ENCODE measurements at places on chromosomes 2 and 18. TPM values are rescaled to one million over a fixed set of nuclear protein-coding genes. Genes with fewer than 3 reads are reported as not detected.

The ZNF513 gene
- 12.6 TPM for total RNA-seq

The SOX11 gene
- not detected for total RNA-seq

The C2orf92 gene
- total RNA-seq = 5.2 TPM

The ZNF804A gene
- 27.7 TPM for total RNA-seq

The NGEF gene
- total RNA-seq = not detected

The SERPINB11 gene
- not detected for total RNA-seq

The FAM124B gene
- not detected for total RNA-seq

The TEKT4 gene
- not detected for total RNA-seq

The DYSF gene
- total RNA-seq = not detected

The USP37 gene
- total RNA-seq = 16.9 TPM

The CTNNA2 gene
- not detected for total RNA-seq

The RBM44 gene
- 1.2 TPM for total RNA-seq

The FOSL2 gene
- 0.30 TPM for total RNA-seq

The RUFY4 gene
- total RNA-seq = 0.11 TPM

The KCNK3 gene
- total RNA-seq = not detected

The ALK gene
- total RNA-seq = not detected

The PER2 gene
- 19.0 TPM for total RNA-seq

The IL1F10 gene
- total RNA-seq = not detected

The PLCD4 gene
- 0.43 TPM for total RNA-seq

The IL1R2 gene
- not detected for total RNA-seq

The LRP1B gene
- not detected for total RNA-seq

The IL36A gene
- not detected for total RNA-seq

The CFAP65 gene
- total RNA-seq = 0.11 TPM

The FAM210A gene
- 32.8 TPM for total RNA-seq

The PROC gene
- total RNA-seq = not detected

The CACNB4 gene
- total RNA-seq = 0.22 TPM

The HDHD2 gene
- 42.9 TPM for total RNA-seq

The MROH2A gene
- total RNA-seq = 2.6 TPM

The DYNAP gene
- total RNA-seq = not detected

The ERMN gene
- 5.8 TPM for total RNA-seq

The TUBA3E gene
- total RNA-seq = not detected

The NAPG gene
- 50.4 TPM for total RNA-seq

The FARSB gene
- total RNA-seq = 17.9 TPM

The PLEKHH2 gene
- not detected for total RNA-seq

The MYL12A gene
- total RNA-seq = 482 TPM

The HOXD11 gene
- not detected for total RNA-seq

The TWSG1 gene
- total RNA-seq = 16.0 TPM

The ACTG2 gene
- total RNA-seq = not detected

The IL1RL2 gene
- not detected for total RNA-seq

The IL36RN gene
- total RNA-seq = not detected

The CXCR1 gene
- total RNA-seq = not detected

The INHBB gene
- total RNA-seq = not detected

The ACKR3 gene
- total RNA-seq = 0.40 TPM

The HOXD10 gene
- not detected for total RNA-seq

Measured in Karpas-422 (cell line).